CD4-positive, alpha-beta T cell treated with Interleukin-4 for 4 hours (primary cell): ENCODE measurements at places on chromosomes 1 and 21.

DNA sequence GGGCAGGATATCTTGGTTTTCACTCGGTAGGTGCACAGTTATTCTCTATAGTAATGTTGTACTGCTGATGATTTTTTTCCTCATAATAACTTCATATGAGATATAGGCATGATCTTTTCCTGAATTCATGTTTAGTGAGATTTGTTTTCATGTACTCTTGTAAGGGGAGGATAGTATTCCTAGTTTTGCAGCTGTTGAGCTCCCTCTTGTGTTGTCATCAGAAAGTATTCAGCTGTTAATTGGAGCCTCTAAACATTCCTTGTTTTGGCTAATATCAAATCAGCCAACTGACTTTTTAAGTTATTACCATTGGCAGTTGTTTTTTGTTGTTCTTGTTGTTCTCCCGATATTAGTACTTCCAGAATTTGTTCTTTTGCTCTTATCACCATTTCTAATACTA is 24.4 kb downstream of the OR10R2 start:
- DNase-seq = no peak

GRCh38 chr1:203744075-203744972 is 20.7 kb upstream of the LAX1 start:
- DNase-seq = peak; percentile 47

DNA sequence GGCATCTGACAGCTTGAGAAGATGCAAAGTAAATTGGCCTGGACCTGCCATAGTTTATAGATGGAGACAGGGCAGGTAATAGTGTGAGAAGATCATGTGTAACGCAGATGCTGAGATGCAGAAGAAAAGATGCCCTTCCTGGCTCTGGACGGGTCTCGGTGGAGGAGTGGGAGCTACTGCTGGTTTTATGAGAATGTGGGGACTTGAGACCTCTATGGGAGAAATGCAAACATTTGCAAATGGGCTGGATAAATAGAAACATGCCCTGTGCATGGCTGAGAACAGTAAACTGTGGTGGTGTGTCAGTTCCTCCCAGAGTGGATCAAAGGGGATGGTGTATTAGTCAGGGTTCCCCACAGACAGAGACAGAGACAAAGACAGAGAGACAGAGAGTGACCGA is 21.9 kb downstream of the UBASH3A start:
- DNase-seq = peak; percentile 65

- no peak for DNase-seq
Measured at GRCh38 chr1:31759298-31760023, 4.7 kb downstream of the ADGRB2 start.

GRCh38 chr1:15295696-15296095 is 48.7 kb downstream of the FHAD1 start:
- no peak for DNase-seq

GRCh38 chr1:223525957-223526356 is 132.7 kb downstream of the CCDC185 start:
- DNase-seq = no peak
